GM06990 (cell line): ENCODE measurements at places on chromosomes 5 and 9.
A peak's percentile ranks its signal among the peaks of the same experiment; 100 is the strongest.

DNA sequence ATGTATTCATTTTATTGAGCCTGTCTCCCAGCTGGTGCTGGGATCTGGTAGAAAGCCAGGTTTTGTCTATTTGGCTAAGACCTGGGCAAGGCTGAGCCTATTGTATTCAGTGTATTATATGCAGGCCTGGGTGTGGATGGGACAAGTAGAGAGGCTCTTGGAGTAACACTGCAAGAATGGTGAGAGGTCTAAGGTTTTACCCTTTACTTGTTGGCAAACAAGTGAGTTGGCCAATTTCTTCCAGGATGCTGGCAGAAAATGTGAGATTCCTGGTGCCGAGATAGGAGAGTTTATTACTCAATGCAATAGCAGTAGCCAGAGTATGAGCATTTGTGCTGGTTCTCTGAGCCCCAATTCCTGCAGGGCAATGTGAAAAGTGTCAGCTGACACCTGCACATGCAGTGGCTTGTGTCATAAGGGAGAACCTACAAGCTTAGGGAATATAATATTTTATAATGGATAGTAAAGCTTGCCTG lies 141.7 kb upstream of the PRLR start:
- no peak for DNase-seq

DNA sequence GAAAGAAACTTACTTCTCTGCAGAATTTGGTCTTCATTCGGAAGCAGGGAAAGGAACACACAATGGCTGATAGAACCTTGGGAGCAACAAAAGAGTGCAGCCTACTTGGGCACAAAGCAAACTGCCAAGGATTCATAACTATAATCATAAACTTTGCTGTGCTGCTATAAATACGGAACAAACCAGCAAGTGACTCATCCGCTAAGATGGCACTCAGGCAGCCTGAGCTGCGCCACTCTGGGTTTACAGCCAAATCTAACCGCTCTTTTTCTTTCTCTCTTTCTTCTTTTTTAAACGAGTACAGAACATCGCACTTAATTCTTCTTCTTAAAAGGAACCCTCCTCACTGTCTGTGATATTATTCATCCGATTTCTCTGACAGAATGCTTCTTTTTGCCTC lies 81.1 kb downstream of the PTPN3 start:
- no peak for DNase-seq

GRCh38 chr9:109110329-109111021 lies 9.3 kb downstream of the TMEM245 start:
- peak; percentile 25 for DNase-seq

DNA sequence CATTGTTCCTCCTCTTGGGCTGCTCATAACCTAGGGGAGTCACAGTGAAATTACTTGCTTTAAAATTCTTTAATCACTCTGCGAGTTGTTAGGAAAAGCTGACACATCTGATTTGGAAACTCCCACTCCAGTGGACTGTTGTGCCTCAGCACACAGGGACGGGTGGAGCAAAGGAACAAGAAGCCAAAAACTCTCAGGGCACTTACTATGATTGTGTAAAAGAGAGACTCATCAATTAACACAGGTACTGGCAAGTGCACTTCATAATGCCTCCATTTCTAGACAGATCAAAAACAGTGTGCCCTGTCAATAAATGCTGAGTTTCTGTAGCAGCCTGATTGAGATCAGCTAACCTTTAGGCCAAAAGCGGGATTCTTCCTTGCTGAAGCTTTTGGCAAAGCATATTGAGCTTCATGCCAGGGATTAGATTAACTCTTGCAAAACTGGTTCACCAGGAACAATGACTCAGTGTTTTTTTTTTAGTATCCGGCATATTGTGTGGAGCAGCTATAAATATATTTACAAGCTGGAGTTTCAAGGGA lies 55.9 kb downstream of the TMC1 start:
- no peak for DNase-seq

DNA sequence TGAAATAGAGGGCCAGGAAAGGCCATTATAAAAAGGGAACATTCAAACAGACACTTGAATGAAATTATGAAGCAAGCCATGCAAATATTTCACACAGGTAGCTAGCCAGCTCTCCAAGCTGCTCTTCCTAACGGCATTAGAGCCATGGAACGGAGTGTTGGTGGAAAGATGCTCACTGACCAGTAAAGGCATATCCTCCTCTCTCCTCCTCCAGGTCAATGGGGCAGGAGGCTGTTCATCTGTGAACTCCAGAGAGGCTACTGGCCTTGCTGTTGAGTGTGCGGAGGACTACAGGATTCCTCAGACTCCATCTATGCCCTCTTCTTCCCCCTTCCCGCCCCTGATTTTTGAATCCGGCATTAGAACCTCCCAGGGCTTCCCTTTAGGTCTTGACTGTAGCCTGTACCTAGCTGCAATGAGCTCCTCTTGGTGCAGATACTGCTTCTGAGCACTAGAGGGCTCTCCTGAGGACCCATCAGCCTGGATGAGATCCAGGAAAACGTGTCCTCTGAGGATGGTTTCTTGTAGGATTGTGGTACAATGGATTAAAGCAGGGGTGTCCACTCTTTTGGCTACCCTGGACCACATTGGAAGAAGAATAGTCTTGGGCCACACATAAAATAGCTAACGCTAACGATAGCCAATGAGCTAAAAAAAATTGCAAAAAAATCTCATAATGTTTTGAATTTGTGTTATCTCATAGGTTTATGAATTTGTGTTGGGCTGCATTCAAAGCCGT lies 162.2 kb downstream of the SREK1 start:
- DNase-seq: no peak

DNA sequence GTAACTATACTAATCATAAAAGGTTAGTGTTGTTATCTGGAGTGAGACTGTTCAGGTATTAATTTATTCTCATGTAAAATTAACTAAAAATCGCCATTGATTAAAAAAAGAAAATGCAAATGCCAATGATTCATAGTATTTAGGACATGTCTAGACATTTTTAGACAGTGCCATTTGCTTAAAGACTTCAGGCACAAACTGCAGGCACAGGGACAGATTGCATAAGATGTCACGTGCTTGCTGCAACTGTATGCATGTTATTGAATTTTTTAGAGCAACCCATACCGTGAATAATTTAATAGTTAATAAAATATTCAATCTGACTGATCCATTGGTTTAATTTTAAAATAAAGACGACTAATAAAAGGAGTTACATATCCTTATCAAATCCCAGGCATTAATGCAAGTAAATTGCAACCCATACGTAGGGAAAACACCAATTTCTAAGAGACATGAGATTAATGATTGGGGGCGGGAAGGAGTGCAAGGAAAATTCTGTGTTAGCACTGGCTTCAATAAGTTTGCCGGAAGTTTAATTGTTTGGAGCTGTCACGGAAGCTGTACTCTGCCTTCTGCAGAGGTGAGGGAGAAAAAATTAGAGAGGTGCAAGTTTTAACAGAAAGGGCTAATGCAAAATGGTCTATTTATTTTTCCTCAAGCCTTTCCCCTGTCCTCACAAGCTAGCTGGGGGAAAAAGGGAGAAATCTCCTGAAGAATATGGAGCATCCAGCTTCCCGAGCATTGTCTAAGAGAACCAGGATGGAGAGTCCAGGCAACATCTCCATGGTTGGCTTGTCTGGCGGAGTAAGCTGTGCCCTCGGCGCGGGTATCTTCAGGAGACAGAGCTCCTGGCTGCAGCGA lies 2.9 kb downstream of the EDIL3 start:
- no peak for DNase-seq

- peak; percentile 38 for DNase-seq
Observed at GRCh38 chr5:126969548-126969947, 60.8 kb downstream of the MARCHF3 start.

GRCh38 chr5:108024986-108025385 lies 354.2 kb upstream of the EFNA5 start:
- no peak for DNase-seq

DNA sequence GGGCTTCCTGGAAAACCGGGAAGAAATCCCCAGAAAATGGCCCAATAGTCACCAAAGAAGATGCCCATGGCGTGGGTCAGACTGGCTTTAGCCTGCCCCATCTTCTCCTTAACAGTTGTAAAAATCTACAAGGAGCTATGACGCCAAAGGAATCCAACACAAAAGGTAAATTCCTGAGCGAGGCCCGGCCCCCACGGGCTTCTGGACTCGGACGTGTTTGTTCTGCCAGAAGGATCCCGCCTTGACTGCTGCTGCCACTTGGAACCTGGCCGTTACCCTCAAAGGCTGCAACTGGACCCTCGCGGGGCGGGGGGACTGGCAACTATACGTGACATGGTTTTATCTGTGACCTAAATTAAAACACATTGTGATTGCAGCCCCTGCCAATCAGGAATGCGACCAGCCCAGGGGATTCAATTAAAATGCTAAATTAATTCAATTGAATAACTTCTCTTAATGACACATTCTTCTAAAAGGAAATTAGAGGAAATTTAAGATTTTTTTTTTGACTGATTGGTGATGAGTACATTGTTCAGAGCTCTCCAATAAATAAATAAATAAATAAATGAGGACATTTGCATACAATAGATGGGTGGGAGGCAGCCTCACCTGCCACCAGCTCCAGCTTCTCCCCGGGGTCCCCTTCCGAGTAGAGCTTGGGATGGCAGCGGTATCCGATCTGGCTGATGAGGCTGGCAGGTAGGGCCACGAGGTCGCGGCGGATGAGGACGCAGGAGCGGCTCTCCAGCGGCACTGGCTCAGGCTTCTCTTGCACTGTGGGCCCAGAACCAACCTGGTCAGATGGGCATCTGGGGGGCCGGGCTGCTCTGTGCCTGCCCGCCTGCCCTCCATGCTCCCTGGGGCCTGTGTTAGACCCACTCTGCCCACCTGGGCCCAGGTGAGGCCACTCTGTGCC lies 54.7 kb upstream of the UBAC1 start:
- no peak for DNase-seq

DNA sequence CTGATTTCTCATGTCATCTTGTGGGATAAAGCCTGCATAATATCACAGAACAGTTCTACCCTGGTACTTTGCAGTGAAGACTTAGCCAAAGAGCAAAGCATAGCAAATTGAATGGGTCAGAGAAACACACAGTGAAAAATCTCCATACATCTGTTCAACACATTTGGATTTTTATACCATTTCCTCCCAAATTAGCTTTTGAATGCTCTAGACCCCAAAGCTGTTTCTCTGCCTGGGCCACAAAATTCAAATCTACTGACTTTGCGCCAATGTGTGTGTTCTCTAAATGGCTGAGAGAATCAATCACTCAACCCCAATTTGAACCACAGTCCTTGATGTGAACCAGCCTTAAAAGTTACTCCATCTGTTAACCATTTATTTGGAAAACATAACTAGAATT lies 236.9 kb upstream of the NFIL3 start:
- DNase-seq: no peak

DNA sequence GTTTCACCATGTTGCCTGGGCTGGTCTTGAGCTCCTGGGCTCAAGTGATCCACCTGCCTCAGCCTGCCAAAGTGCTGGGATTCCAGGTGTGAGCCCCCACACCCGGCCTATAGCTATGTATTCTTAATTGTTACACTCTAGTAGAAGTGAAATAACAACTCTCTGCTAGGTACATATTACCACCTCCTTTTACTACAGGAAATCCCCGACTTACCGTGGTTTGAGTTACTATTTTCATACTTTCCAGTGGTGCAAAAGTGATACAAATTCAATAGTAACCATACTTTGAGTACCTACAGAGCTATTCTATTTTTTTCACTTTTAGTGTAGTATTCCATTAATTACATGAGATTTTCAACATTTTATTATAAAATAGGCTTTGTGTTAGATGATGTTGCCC lies 719 bp downstream of the ARL14EPL start:
- DNase-seq: peak; percentile 16

DNA sequence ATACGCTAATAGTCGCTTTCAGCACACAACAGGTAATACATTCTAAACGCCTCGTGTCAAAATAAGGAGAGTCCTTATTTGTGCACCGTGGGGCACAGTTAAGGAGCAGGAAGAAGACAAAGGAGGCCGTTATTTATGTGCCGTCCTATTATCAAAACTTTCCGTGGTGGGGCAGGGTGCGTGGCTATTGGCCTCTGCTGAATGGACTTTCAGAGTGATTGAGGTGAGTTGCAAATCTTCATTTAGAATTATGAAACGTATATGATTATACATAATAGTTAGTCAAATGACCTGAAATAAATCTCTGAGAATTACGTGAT lies 833 bp downstream of the C5orf24 start:
- no peak for DNase-seq

GRCh38 chr5:111680737-111681413 lies 76.1 kb downstream of the NREP start:
- no peak for DNase-seq

GRCh38 chr5:170107674-170108073 lies 2.0 kb downstream of the FOXI1 start:
- DNase-seq: no peak

- no peak for DNase-seq
Observed at GRCh38 chr5:98769959-98770208, 3.6 kb upstream of the RGMB start.
